ENCODE measurements at places on chromosomes 4 and X. TPM values are rescaled to one million over a fixed set of nuclear protein-coding genes. Genes with fewer than 3 reads are reported as not detected.

PNMA6F gene
- total RNA-seq, result not detected

HSFX3 gene
- total RNA-seq, result not detected

SPON2 gene
- 0.41 TPM for total RNA-seq

NSUN7 gene
- total RNA-seq, result 0.26 TPM

ZNF518B gene
- total RNA-seq, result 2.7 TPM

GNRHR gene
- not detected for total RNA-seq

CTAG2 gene
- not detected for total RNA-seq

LRP2BP gene
- 0.08 TPM for total RNA-seq

PPP4R3C gene
- total RNA-seq, result not detected

TMEM164 gene
- total RNA-seq, result 82.6 TPM

DIPK2B gene
- not detected for total RNA-seq

MTMR8 gene
- total RNA-seq, result 0.50 TPM

CLDN22 gene
- total RNA-seq, result not detected

RBM46 gene
- total RNA-seq, result not detected

ZNF711 gene
- 0.76 TPM for total RNA-seq

FRMPD4 gene
- total RNA-seq, result 0.02 TPM

ARX gene
- 0.25 TPM for total RNA-seq

CENPVL3 gene
- total RNA-seq, result 0.08 TPM

PNMA6A gene
- total RNA-seq, result 5.4 TPM

HCFC1 gene
- 35.4 TPM for total RNA-seq

MAGED4B gene
- total RNA-seq, result 10.2 TPM

COL25A1 gene
- total RNA-seq, result not detected

BTC gene
- total RNA-seq, result 0.91 TPM

STPG2 gene
- total RNA-seq, result not detected

AFF2 gene
- not detected for total RNA-seq

CENPE gene
- total RNA-seq, result 4.8 TPM

GAGE2A gene
- total RNA-seq, result not detected

EIF4E gene
- total RNA-seq, result 70.2 TPM

CHRDL1 gene
- not detected for total RNA-seq

MND1 gene
- total RNA-seq, result 11.6 TPM

Data from A549 treated with AZD2906 at 1 μM for 4 hours (cell line).